ENCODE measurements at places on chromosomes 2 and 18.

DNA sequence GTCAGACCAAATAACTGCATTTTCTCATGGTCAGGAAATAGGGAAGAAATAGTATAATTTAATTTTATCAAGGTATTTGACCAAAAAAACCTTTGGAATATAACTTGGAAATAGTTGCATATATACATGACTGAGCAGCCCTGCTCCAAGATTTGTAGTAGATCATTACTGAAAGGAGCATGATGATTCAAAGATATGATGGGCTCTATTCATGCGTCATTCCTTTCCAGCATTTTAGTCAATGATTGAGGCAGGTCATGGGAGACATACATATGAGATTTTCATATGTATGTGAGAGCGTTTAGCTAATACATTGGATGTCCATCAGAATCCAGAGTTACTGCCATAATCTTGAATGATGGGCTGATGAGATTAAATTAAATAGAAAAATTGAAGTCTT, 74.5 kb downstream of the CAB39 start:
- DNase-seq, result no peak

DNA sequence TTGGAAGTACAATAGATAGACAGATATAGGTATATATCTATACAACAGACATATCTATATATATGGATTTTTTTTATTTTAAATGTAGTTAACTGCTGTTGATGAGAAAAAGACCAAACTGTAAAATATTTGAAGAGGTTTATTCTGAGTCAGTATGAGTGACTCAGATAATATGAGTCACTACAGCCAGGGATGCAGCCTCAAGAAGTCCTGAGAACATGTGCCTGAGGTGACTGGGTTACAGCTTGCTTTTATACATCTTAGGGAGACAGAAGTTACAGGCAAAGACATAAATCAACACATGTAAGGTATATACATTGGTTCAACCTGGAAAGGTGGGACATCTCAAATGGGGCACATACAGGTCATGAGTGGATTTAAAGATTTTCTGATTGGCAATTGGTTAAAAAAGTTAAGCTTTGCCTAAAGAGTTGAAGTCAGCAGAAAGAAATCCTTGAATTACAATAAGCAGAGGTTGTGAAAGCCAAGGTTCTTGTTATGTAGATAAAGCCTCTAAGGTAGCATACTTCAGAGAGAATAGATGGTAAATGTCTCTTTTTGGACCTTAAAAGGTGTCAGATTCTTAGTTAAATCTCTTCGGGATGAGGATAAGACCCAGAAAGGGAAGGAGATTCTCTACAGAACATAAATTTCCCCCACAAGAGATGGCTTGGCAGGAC, 149.9 kb downstream of the RBM43 start:
- DNase-seq, result no peak

DNA sequence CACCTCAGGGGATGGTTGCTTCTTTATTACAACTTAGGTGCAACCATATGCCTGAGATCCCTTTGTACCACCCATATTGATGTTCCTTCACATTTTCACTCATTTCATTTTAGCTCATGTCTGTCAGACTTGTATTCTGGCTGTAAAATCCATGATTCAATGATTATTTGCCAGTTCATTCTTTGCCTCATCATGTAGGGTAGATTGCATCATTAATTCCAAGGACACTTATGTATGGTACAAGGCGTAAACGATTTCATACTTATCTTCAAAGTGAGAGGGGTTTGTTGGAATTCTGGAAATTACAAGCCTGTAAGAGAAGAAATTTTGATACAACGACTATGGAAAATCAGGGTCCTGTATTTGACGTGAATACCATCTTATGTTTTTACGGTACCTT, 685.0 kb upstream of the FANCL start:
- no peak for DNase-seq

DNA sequence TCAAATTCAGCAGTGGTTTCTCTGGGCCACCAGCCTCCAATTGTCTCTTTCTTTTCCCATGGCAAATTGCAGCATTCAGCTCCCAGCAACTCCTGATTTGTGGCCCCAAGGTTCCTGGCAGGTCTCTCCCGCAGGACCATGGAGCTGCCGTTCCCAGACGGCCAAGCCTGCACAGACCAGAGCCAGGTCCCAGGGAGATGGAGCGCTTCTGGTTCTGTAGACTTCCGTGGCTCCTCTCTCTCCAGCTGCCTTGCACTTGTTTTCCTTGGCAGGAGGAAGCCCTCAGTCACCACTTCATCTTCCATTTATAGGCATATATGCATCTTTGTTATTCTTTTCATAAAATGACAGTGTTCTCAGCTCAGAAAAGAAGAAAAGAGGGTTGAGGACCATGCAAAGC, 21.7 kb downstream of the TNP1 start:
- no peak for DNase-seq

DNA sequence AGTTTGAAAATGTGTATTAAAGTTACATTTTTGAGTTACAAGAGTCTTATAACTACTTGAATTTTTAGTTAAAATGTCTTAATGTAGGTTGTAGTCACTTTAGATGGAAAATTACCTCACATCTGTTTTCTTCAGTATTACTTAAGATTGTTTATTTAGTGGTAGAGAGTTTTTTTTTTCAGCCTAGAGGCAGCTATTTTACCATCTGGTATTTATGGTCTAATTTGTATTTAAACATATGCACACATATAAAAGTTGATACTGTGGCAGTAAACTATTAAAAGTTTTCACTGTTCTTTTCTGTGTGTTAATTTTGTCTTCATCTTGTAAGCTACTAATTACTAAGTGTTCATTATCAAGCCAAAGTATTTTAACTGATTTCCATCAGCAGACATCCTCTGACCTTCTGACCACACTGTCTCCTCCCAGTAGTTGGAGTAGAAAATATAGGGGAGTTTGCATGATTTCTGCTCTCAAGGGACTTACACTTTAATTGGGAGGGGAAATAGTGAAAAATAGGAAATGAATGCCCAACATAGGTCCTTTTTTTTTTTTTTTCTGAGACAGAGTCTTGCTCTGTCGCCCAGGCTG, 4.3 kb downstream of the PMAIP1 start:
- no peak for DNase-seq

Data from stimulated activated CD4-positive, alpha-beta T cell treated with anti-CD3 and anti-CD28 coated beads, Interleukin-12 subunit alpha, Interleukin-12 subunit beta, amount 100 ng/mL, for 4 hours (primary cell).